ENCODE measurements at places on chromosomes 13 and 19. TPM values are rescaled to one million over a fixed set of nuclear protein-coding genes. Genes with fewer than 3 reads are reported as not detected.

DNA sequence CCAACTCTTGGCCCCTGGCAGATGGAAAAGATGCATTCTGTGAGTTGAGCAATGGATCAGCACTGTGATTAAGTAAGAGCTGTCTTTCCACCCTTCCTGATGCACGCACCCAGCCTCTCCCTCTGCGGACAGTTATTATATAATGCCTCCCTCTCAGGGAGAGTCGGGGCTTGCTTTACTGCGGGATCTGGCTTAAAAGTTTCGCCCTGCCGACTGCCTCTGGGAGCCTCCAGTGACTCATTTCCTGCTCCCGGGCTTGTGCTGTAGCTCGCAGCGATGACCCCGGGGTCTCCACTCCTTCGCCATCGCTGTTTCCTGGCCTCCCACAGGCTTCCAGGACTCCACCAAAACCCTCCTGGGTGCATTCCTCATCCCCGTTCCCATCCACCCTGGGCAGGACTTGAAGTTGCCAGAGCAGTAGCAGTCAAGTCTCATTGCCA, 107.4 kb upstream of the SLC7A1 start:
- peak; percentile 29 for DNase-seq

DNA sequence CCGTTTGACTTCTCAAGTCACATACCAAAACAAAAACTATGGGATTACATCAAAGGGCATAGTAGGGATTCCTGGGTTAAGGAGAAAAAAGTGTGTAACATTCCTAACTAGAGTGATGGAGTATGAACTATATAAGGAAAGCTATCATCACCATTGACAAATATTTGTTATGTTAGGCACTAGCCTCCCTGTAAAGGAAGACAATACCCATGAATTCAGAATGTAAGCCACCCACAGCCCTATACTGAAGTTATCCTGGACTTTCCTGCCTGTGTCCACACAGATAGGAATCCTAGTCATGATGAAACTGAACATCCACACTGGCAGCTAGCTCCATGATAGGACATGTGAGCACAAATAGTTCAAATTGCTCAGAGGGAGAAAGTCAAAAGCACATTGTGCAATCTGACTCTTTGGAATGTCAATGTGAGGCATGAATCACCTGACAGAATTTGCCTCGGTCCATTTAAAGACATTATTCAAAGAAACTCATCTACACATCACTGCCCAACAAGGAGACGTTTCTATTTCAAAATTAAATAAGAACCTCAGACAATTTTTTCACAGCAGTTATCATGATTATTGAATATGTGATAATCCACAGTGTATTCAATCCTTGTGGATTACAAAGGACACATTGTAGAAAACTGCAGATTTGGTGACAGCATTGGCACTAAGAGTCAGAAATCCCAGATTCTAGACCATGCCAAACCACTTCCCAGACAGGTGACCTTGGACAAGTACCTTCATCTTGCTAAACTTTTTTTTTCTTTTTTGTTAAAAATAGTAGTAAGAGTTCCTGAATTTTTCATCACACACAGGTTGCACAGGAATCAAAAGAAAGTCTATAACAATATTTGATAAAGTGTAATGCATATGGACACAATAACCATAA, 529.3 kb downstream of the IRS2 start:
- no peak for DNase-seq

DNA sequence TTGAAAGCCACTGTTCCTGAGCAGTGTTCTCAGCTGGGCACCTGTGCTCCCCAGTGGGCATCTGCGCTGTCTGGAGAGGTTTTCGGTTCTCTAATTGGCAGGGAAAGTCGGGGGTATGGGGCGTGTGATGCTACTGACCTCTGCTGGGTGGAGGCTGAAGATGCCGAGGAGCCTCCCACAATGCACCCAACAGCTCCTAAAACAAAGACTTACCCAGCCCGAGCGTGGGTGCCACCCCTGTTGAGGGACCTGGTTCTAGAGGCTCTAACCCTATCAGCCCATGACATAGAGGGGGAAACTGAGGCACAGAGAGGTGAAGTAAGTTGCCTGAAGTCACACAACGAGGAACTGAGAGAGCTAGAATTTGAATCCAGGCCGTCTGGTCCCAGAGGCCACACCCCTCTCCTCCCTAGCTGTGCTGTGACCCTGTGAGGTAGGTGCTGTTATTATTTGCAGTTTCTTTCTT, 2.3 kb downstream of the SPACA4 start:
- DNase-seq, result peak; percentile 23

The CEACAM4 gene
- 0.59 TPM for total RNA-seq

GRCh38 chr19:48338253-48338755, 13.0 kb downstream of the EMP3 start:
- no peak for DNase-seq

DNA sequence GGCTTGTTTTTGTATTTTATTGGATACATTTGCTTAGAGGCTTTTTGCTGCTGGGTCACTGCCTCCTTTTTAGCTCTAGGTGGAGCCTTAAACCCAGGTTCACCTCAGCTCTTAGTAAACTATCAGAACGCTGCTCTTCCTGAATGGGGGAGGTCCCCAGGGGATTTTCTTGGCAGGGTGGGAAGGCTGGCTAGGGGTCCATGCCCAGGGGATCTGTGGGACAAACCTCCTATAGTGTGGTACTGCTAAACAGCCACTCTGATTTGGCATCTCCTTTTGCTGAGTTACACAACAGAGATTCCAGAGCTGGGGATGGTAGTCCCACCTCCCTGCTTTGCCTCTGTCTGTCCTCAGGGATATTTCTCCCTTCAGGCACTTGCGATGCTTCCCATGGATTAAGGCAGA, 204.9 kb downstream of the ZIC5 start:
- DNase-seq, result no peak

The CEACAM20 gene
- total RNA-seq, result not detected

Data from skin of body (tissue), 3 donors.